ENCODE measurements at places on chromosomes 6 and 20.

GRCh38 chr6:121223212-121223611, 111.1 kb downstream of the TBC1D32 start:
- DNase-seq, result no peak

DNA sequence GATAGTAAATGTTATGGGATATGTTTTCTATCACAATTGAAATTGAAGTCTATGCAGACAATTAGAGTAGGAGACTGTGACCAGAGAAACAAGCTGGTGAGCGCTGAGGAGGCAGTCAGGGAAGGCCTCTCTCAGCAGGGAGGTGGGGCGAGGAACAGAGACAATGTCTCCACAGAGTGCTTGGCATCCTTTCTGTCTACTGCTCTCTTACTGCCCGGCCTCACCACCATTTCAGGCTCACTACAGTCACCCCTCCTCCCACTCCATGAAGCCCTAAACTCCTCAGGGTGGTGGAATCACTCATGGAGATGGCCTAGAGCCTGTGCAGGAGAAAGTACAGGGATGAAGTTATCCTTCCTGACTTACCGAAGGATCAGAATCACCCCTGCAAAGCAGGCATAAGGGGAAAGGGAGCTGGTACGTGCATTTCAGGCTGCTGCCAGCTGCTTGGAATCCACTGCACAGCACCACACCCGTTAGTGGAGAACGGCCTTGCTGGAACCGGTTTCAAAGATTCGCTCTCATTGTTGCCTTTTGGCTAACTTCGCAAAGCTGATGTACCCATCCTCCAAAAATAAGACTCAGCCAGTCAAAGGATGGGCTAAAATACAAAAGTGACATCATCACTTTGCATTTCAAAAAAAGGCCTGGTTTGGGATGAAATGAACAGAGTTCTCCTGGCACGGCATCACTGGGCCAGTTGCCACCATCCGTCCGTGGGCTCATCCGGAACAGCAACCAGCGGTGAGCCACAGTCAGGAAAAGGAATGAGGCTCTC, 67.3 kb downstream of the SLC22A23 start:
- no peak for DNase-seq

GRCh38 chr6:160933256-160933655, 58.3 kb upstream of the MAP3K4 start:
- DNase-seq, result no peak

GRCh38 chr6:56851541-56852259, 103.2 kb upstream of the BEND6 start:
- no peak for DNase-seq

DNA sequence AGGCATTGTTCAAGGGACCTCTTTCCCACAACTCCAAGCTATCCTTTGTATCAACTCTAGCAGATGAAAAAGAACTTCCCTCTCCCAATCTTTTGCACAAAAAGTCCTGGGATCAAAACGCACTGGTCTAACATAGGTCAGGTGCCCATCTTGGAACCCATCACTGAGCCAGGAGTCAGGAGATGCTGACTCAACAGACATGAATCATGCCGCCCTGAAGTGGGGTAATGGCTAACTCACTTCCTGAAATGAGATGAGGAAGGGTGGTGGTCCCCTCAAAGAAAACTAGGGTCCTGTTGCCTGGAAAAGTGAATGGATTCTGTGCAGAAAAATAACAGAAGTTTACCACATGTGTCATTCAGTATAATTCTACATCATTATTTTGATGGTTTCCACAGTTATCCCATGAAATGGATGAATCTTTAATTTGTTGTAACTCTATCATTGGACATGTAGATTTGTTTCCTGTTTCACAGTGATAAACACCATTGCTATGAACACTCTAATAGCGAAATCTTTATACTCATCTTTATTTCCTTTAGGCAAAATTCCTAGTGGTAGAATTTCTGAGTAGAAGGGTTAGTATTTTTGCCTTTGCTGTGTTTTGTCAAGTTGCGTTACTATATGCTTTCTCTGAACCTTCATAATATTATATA, 151.3 kb downstream of the SLC16A10 start:
- DNase-seq, result no peak

DNA sequence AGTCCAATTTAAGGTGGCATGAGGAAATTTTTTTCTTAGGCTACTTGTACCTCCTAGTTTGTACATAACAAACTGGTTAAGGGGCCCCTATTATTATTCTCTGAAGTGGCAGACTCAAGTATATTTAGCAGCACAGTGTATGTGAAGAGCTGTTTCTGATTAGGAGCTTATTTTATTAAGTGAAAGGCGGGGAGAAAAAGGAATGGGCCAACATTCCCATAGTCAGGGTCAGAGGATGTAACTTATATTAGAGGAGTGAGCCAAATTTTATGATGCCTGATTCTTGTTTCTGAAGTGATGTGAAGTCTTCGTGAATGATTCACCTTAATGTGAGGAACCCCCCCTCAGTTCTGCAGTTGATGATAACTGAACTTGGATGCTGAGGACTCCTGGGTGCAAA, 2.8 kb downstream of the HECA start:
- DNase-seq, result no peak

GRCh38 chr20:36150489-36150846, 4.1 kb upstream of the EPB41L1 start:
- no peak for DNase-seq

DNA sequence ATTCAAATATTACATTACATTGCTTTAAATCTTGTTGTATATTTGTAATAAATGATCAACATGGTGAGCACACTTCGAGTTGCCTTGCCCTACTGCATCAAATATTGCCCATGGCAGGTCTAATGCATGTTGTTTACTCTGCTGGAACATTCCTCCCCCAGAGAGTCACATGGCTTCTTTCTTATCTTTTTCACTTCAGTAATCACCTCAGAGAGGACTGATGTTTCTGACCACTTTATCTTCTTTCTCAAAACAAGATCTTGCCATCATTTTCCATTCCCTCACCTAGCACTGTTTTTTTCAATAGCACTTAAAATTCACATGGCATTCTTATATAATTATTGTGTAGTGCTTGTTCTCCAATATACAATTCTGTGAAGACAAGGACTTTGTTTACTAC, 243.5 kb upstream of the THEMIS start:
- no peak for DNase-seq

Data from activated T-helper 1 cell treated with anti-CD3 and anti-CD28 coated beads, Interleukin-2, amount 50 U/mL, for 16 hours (primary cell).